NCI-H524 (cell line): ENCODE measurements at places on chromosomes 4 and X.

- DNase-seq: no peak
These were observed 74.4 kb downstream of the SORCS2 start for GRCh38 chr4:7266525-7267292.

DNA sequence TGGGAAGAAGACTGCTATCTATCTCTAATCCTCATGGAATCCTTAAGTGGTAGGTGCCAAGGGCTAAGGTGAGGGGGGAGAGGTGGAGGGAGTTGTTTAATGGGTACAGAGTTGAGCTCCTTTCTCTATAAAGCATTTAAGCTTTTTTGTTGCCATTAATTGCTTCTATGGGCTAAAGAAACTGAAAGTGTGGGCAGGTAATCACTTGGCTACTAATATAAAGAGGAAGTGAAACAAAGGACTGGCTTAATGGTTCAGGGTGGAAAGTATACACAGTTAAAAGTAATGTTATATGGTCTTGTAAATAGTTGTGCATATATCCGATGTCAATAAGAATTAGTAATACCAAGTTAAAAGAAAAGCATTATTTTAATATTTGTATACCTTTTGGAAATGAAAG is 83.9 kb downstream of the POLA1 start:
- no peak for DNase-seq

GRCh38 chr4:121541696-121542095 is 155.1 kb downstream of the ANXA5 start:
- no peak for DNase-seq

- DNase-seq: no peak
These were observed 253.9 kb downstream of the GLUD2 start for GRCh38 chrX:121301356-121301755.

DNA sequence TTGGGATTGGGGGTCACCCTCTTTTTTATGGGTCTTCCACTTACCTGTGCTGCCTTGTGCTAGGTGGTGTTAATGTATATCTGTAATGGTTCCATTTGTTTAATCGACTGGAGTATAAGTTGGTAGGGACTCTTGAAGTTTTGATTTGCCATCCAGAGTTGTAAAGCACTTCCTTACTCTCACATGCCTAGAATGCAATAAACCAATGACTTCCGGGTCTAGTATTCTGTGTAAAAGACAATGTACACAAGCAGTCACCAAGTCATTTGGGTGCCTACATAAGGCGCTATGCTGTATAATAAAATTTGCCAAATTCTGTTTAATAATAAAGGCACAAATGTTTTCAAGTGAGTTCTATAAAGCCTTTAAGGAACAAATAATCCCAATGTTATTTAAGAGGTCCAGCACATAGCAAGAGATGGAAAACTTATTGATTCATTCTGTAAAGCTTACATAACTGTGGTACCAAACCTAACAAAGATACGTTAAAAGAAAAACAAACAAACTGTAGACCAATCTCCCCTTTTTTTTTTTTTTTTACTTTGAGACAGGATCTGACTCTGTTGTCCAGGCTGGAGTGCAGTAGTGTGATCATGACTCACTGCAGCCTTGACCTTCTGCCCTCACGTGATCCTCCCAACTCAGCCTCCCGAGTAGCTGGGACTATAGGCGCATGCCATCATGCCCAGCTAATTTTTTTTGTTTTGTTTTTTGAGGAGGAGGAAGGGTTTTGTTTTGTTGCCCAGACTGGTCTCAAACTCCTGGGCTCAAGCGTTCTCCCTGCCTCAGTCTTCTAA is 41.5 kb upstream of the HPRT1 start:
- no peak for DNase-seq

GRCh38 chr4:73194064-73194463 is 64.5 kb downstream of the ANKRD17 start:
- no peak for DNase-seq

GRCh38 chr4:132266374-132266773 is 882.7 kb upstream of the PCDH10 start:
- DNase-seq: peak; percentile 36
